ENCODE measurements at places on chromosomes 13 and 19.
A peak's percentile ranks its signal among the peaks of the same experiment; 100 is the strongest.

GRCh38 chr13:54628383-54628782, 1599.8 kb downstream of the OLFM4 start:
- no peak for DNase-seq

DNA sequence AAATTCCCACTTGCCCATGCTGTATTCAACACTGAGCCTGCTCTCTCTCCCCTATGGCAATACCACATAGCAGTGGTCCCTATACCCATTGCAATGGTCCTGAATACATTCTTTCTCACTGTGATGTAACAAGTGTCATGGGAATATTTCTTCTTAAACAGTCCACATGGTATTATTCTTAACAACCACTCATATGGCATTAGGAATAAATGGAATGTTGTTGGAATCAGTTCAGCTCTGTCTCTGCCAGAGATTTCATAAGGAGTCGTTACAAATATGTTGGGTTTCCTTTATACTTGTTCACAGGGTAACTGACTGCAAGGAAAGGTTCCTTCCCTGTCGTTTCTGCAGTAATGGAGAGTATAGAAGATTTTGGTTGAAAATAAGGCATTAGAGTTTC, 128.3 kb upstream of the SPATA13 start:
- no peak for DNase-seq

GRCh38 chr13:56670563-56670962, 470.2 kb upstream of the PRR20A start:
- DNase-seq = no peak

DNA sequence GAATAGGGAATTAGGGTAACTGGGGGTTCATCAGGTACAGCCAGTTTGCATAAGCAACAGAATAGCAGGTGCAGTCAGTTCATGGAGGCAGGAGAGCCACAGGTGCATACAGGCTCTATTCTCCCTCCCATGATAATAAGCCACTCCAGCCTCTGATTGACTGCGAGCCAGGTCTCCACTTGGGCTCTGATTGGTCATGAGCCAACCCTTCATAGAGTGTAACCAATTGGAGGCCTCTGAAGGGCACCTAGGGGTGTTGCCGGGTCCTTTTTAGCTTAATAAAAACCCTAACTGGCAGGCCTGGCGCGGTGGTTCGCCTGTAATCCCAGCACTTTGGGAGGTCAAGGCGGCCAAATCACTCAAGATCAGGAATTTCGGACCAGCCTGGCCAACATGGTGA, 8.7 kb upstream of the CKM start:
- DNase-seq = no peak

DNA sequence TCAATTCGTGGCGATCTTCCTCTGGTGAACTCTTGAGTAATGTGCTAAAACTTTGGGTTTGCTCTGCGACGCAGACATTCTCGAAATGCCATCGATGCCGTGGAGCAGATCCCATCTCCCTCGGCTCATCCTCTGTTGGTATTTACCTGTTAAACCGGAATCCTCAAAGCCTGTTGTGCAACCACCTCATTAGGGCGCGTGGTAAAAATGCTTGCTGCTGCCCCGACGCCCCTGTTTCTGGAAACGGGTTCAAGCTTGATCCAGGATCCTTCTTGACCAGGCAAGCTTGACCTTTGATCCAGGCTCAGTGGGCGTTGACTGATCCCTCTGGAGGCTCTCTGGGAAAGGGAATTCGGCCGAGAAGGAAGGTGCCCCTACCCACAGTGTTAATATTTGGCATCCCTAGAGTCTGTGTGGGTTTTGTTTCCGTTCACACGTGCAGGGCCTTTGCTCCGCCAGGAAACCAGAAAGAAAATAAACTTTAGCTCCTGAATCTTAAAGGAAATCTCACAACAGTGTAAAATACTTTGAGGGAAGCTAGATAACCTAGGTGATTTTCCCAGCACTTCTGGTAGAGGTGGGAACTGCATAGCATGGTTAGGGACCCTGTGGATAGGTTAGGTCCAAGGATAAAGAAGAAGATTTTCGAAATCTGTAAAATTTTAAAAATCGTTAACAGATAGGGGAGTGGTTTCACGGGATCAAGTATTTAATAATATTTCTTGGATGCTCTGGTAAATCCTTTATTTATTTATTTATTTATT, 1.1 kb downstream of the LSM14A start:
- no peak for DNase-seq

- DNase-seq = no peak
Observed at GRCh38 chr19:45440259-45440638, 16.5 kb upstream of the ERCC1 start.

DNA sequence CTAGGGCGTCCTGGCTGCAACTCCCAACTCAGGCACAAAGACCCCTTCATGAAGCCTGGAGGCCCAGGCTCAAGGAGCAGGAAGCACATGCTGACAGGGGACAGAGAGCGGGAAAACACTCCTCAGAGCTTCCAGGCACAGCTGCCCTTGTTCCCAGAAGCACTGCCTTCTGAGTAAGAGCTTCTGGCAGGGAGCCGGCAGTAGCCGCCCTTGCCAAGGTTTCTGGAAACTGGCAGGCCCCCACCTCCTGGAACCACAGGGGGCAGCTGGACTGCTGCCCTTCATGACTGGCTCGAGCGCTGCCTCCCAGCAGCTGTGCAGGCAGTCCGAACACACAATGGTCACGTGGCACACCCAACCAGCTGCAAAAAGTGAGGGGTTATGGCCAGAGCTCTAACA, 33.6 kb upstream of the EPHX3 start:
- peak; percentile 94 for DNase-seq

DNA sequence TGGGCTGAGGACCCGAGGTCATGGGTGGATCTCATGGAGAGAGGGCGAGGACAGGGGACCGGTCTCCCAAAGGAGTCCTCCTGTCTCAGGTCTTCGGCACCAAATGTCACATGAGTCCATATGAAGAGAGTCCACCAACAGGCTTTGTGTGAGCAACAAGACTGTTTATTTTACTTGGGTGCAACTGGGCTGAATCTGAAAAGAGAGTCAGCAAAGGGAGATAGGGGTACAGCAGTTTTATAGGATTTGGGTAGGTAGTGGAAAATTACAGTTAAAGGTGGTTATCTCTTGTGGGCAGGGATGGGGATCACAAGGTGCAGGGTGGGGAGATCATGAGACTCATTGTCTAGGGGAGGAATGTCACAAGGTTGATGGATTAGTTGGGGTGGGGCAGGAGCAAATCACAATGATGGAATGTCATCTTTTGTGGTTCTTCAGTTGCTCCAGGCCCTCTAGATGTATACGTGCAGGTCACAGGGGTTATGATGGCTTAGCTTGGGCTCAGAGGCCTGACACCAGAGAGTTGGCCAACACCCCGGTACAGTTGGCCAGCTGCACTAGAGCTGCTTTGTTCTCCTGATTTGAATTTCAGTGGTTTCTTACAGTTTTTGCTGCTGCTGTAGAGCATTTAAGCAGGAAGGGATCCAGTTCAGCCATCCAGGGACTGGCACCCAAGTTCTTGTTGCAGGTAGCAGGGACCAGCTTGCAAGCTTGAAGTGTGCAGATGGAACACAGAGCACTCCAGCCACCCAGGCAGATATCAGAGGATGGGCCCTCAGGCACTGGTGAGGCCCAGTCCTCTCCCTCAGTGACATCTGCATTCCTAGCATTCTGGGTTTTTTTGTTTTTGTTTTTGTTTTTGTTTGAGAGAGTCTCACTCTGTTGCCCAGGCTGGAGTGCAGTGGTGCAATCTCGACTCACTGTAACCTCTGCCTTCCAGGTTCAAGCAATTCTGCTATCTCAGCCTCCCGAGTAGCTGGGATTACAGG, 26.4 kb upstream of the IGFL1 start:
- DNase-seq = no peak

DNA sequence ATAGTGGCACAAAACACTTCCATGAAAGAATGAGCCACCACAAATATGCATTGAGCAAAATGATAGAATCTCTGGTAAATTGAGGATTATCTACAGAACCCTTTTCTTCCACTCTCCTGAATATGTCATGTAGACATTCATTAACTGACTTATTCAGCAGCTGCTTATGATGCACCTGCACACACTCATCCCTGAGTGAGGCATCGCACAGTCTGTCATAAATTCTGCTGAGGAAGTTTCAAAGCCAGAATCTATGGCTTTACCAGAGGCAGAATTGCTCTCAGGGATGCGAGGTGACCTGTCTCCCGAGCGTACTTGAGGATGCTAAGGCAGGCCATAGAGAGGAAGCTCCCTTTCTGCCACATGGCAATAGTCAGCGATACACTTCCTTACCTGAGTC, 1090.2 kb downstream of the UQCRFS1 start:
- DNase-seq = no peak

DNA sequence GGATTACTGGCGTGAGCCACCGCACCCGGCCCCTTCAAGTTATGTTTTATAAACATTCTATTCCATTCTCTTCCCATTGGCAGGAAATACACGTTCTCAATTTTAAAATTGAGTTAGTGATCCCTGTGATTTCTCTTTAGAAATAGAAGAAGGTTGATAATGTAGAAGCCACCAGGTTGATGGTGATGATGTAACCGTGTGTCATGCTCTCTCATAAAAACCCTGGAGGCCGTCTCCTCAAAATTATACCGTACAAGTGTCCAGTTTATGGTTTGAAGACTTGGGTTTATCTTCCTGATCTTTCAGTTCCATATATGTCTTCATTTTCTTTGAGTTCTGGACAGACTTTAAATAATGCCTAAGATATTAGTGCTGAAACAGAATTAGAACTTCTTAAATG, 32.2 kb downstream of the COG3 start:
- DNase-seq = no peak

DNA sequence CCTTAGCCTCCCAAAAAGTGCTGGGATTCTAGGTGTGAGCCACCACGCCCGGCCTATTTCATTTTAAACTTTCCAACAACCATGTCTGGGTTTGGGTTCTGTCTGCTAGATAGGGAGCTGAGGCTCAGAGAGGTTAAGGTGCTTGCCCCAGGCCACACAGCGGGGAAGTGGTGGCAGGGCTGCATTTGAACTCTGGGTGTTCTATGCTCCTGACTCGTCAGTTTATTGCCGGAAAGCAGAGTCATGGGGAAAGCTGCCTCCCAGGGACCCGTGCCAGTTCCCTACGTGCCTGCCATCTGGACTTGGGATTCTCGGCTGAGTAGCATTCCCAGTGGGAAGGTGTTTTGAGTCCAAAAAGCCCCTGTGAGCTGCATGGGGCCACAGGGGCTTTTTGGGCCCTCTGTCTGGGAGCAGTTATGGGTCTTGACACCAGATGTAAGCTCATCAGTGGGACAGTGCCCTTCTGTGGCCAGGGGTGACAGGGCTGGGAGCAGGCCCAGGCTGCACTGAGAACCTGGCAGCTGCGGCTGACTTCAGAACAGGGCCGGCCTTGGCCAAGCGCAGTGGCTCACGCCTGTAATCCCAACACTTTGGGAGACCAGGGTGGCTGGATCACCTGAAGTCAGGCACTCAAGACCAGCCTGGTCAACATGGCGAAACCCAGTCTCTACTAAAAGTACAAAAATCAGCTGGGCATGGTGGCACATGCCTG, 10.9 kb downstream of the RFX1 start:
- DNase-seq = peak; percentile 71

DNA sequence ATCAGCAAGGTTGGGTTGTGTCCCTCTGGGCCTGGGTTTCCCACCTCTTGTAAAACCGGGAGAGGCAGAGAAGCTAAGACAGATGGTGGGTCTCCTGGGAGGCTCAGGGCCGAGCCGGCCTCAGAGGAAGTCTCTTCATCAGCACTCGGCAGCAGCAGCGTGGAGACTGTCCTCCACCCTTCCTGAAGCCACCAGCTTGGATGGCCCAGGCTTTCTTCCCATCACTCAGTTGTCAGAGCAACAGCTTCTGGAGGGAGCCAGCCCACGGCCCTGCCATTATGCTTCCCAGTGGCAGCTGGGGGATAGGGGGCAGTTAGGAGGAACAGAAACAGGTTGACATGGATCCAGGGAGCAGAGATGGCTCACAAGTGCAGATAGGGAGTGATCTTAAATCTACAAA, 191.0 kb downstream of the KATNAL1 start:
- no peak for DNase-seq

DNA sequence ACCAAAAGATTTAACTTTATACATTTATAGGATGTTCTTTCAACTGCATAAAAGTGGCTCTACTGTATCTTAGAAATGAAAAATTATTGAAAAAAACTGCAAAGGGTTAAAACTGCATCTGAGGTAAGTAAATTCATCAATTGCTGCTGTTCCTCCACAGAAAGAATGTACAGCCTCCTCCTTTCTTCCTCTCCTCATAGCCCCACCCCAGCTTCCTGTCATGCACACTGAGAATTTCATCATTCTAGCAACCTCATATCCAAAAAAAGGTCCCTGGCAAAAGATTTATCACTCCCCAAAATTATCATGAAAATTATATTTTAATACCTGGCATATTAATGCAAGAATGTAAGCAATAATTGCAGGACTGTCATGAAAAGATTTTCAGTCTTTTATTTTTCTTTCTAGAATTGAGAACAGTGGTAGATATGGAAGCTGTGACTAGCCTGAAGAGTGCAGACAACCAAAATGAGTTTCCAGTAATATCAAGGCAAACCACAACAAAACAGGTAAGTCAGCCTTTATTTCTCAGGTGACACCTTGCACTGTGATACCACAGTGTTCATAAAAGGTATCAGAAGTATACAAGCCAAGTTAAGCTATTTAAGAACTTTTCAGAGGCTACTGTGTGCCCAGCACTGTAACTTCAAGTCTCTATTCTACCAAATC, 110.8 kb downstream of the SUCLA2 start:
- no peak for DNase-seq

DNA sequence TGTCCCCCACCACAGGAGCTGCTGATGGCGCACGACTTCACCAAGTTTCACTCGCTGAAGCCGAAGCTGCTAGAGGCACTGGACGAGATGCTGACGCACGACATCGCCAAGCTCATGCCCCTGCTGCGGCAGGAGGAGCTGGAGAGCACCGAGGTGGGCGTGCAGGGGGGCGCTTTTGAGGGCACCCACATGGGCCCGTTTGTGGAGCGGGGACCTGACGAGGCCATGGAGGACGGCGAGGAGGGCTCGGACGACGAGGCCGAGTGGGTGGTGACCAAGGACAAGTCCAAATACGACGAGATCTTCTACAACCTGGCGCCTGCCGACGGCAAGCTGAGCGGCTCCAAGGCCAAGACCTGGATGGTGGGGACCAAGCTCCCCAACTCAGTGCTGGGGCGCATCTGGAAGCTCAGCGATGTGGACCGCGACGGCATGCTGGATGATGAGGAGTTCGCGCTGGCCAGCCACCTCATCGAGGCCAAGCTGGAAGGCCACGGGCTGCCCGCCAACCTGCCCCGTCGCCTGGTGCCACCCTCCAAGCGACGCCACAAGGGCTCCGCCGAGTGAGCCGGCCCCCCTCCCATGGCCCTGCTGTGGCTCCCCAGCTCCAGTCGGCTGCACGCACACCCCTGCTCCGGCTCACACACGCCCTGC, 4.4 kb upstream of the NOP53 start:
- DNase-seq = peak; percentile 35

Measured in left ventricle myocardium superior (tissue), 1 donor.